ENCODE measurements at places on chromosomes 11 and 22.

DNA sequence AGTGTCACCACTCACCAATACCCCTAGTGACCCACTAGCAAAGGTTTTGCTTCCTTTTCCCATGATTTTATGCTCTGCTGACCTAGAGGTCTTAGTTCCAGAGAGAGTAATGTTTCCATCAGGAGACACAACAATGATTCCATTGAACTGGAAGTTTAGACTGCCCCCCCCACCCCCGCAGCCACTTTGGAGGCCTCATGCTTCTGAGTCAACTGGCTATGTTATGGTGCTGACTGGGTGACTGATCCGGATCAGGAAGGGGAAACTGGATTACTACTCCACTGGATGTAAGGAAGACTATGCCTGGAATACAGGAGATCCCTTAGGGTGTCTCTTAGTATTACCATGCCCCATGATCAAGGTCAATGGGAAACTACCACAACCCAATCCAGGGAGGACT, 633.6 kb downstream of the OPCML start:
- DNase-seq: no peak

DNA sequence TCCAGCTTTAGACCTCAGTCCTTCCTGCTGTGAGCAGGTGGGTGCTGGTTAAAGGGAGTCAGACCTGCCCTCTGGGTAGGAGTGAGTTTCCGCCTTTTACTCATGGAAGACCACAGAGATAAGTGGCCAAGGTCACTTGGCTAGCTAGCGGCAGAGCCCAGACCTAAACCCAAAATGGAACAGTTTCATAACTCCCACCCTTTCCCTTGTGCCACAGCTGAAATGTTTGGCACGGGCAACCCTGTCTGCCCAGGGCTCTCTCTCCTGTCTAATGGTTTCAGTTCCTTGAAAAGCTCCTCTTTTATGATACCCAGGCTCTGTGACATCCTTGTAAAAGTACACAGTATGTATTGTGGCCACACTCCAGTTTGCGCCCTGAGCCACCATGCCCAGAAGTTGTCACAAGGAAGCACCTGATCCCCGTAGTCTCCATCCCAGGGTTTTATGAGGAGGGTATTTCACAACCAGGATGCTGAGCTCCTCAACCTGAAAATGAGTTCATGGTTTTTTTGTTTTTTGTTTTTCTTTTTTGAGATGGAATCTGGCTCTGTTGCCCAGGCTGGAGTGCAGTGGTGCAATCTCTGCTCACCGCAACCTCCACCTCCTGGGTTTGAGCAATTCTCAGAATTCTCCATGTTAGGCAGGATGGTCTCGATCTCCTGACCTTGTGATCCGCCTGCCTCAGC, 5.1 kb downstream of the MB start:
- DNase-seq: no peak

- peak; percentile 47 for DNase-seq
Observed at GRCh38 chr22:37193629-37194191, 5.7 kb upstream of the C1QTNF6 start.

- no peak for DNase-seq
Observed at GRCh38 chr22:30841273-30841672, 127.3 kb downstream of the MORC2 start.

GRCh38 chr22:35553341-35553740, 12.7 kb downstream of the RASD2 start:
- DNase-seq: no peak

DNA sequence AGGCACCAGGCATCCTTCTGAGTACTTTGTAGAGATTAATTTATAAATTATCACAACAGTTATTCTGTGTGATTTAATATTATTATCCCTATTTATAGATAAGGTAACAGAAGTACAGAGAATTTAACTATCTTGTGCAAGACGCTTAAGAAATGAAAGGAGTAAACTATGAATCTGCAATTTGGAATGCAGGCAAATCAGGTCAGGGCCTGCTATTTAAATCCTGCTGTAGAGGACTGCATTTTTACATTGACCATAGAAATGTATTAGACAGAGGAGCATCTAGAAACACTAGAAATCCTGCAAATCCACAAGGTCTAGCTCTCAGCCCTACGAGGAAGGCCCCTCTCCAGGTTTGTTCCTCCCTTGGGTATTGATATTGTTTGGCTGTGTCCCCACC, 336.2 kb downstream of the ETS1 start:
- peak; percentile 40 for DNase-seq

GRCh38 chr11:58509748-58510147, 1.8 kb upstream of the OR5B21 start:
- DNase-seq: no peak

DNA sequence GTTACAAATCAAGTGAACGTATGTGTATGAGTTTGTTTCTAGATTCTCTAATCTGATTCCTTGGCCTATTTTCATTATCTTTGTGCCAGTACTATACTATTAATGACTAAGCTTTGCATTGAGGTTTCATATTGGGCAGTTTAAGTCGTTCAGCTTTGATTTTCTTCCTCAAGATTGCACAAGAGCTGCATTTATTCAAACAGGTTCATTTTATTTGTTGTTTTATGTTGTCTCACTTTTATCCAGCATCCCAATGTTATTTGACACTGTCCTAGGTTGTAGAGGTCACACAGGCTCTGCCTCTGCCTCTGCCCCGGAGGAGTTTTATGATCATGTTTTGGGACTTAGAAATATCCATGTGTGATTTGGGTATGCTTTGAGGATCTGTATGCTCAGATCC, 79.8 kb downstream of the TEAD1 start:
- no peak for DNase-seq

DNA sequence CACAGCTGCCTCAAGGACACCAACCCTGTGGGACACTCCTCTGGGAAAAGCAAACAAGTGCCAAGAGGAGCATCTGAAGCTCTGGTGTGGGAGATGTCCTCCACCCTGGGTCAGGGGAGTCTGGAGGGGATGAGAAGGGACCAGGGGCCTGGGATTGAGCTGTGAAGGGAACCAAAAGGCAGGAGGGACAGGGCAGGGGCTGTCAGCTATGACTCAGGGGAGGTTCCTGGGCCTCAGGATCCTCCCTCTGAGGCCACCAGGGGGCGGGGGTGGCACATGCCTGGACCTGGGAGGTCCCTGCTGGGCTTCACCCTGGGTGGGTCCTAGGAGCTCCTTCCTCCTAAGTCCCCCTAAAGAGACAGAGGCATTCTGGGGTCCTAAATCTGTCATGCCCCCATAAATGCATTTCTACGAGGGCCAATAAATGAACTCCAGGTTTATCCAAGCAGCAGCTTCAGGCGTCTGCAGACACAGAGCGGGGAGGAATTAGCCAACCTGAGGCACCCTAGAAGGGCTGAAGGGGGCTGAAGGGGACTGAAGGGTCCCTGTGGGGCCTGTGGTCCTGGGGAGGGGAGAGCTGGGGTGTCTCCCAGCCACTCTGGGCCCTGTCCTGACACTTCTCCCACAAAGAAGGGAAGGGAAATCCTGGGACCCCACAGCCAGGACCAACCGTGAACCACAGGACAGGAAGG, 31.9 kb upstream of the IGLL5 start:
- DNase-seq: peak; percentile 23

GRCh38 chr11:75677909-75678308, 9.1 kb upstream of the MAP6 start:
- no peak for DNase-seq

GRCh38 chr11:126740846-126741245, 259.7 kb downstream of the KIRREL3 start:
- no peak for DNase-seq

- no peak for DNase-seq
Observed at GRCh38 chr11:19320827-19321226, 80.1 kb upstream of the E2F8 start.

DNA sequence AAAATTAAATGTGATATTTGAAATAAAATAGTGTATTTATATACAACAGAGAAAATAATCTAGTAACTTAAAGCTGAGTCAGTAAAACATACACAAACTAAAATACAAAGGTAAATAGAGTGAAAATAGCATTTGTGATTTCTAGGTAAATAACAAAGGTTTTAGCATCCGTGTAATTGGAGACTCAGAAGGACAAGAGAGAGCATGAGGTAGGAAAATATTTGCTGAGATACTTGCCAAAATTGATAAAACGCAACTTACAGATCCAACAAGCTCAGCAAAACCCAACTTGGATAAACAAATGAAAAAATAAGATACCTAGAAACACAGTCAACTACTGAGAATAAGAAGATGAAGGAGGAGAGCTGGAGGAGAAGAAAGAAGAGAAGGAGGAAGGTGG, 634.7 kb upstream of the CCDC179 start:
- DNase-seq: no peak

DNA sequence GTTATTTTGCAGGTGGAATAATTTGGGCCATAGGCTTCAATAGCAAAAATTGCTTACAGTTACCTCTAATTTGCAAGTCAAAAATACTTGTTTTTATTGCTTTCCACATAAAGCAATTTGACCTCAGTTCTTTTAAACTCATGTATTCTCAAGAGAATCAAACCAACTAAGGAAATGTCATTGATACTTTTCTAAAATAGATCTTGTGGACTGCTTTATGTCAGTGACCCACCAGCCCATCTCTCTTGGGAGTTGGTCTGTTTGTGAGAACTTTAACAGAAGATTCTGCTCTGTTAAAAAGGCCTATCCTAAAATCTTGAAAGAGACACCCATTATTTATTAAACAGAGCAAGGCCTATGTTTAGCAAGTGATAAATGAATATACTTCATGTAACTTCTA, 75.2 kb downstream of the DDIAS start:
- DNase-seq: no peak

DNA sequence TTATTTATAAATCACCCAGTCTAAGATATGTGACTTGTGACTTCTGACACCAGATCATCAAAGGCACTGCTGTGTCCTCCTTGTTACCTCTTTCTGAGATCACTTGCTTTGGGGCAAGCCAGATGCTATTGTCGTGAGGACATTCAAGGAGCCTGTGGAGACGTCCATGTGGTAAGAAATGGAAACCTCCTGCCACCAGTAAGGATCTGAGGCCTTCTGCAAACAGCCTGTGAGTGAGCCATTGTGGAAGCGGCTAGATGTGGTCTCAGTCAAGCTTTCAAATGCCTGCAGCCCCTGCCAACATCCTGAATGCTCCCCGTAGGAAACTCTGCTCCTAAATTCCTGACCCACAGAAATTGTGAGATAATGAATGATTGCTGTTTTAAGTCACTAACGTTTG, 11.7 kb upstream of the RDX start:
- no peak for DNase-seq

- DNase-seq: peak; percentile 87
Observed at GRCh38 chr11:117071344-117071787, 26.9 kb downstream of the SIK3 start.

GRCh38 chr11:10478574-10479550, 23.8 kb downstream of the AMPD3 start:
- no peak for DNase-seq

DNA sequence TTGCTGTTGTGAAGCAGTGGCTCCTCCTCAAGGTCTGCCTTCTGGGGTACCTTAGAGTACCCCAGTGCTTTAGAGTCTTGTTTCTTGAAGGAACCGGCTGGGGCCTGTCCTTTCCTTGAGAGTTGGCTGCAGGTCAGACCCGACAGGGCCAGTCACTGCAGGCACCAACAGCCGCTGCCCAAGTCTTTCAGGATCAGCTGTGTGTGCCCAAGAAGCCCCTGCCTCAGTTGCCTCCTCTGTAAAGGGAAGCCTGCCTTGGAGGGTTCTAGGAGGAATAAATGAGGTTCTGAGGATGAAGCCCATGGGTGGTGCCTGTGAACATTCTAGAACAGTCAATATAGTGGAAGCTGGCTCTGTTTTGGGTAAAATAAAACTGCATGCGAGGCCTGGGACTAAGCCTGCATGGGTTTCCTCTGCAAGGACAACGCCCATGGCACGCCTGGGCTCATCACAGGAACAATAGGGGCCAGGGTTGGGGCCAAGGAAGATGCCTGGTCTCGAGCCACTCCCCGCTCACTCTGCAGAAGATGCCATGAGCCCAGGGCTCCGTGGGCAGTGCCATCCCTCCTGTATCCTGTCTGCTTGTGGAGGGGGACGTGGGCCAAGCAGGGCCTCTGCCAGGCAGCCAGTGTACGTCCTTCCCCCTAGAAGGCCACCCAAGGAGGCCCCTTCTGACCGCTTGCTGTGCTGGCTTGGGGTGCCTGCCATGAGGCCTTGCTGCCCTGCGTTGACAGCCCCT, 81.6 kb downstream of the MED15 start:
- DNase-seq: no peak
